ENCODE measurements at places on chromosomes 12 and 14.

DNA sequence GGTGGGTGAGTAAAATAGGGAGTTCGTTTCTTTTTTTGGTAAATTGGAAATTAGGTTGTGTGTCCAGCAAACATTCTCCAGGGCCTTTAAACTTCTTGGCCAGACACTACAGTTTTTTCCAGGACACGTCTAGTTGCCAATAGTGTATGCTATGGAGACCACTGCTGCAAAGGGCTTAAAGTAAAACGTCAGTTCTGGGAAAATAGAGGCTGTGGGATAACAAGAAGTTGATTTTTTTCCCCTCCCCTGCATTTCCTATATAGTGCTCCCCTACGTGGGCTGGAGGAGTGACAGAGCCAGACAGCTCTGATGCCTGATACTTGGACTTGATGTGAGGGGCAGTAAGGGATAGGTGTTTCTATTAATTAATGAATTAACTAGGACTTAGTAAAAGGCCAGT, 2.4 kb downstream of the ACVR1B start:
- DNase-seq: no peak

DNA sequence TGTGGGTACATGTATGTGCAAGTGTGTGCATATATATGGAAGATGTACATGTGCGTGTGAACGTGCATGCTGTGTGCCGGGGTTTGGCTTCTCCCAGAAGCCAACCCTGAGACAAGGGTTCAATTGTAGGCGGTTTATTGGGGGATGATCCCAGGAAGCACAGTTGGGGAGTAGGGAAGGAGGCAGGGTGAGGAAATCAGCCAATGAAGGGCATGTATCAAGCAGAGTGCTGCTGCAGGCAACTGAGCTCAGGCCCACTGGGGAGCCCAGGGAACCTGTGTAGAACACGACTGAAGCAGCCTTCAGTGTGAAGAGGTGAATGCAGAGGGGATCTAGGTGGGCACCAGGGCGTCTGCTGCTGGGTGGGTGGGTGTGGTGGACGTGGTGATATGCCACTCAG, 21.6 kb downstream of the SYNDIG1L start:
- DNase-seq: no peak

- DNase-seq: no peak
Observed at GRCh38 chr12:29754235-29755189, 29.2 kb downstream of the TMTC1 start.

GRCh38 chr12:131683266-131684014, 27.4 kb upstream of the SFSWAP start:
- DNase-seq: no peak

- DNase-seq: peak; percentile 59
Observed at GRCh38 chr14:63248211-63248610, 44.0 kb downstream of the RHOJ start.

DNA sequence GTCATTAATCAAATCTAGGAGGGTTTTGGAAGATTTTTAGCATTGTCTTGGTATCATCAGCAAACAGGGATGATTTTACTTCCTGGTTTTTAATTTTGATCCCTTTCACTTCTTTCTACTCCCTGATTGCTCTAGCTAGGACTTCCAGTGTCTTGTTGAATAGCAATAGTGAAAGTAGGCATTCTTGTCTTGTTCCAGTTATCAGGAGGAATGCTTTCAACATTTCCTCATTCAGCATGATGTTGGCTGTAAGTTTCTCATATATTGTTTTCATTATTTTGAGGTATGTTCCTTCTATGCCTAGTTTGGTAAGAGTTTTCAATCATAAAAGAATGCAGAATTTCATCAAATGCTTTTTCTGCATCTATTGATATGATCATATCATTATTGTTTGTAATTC, 244.2 kb upstream of the CLEC14A start:
- DNase-seq: no peak

Measured in fibroblast of skin of left biceps (primary cell).